Umbilical cord (tissue), 2 donors: ENCODE measurements at places on chromosomes 3 and 15. TPM values are rescaled to one million over a fixed set of nuclear protein-coding genes. Genes with fewer than 3 reads are reported as not detected.

Gene ADCY5
- total RNA-seq, result 48.2 TPM

Gene C15orf39
- total RNA-seq, result 3.6 TPM

Gene GPR160
- total RNA-seq, result 12.5 TPM

Gene GAP43
- 0.96 TPM for total RNA-seq

DNA sequence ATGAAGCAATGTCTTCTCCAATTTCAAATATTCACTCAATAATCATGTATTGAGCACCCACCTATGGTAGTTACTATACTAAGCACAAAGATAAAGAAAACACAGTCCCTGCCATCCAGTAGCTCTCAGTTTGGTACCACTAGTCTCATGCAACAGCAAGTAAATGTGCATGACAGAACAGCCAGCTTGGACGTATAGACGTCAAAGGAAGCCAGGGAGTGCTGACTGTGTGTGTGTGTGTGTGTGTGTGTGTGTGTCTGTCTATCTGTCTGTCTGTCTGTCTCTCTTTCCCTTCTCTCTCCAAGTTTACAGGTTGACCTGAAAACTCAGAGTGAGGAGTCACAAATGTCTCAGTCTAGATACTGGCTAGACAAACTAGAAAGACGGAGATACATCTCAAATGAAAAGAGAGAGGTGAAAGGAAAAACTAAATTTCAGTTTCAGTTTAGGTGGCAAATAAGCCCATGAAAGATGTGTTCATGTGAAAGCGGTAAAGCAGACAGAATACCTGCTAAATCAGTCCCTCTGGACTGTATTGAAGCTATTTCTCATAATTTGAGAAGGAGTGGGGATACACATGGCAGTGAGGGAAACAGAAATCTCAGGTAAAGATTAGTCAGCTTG lies 141.1 kb upstream of the PTPRG start:
- DNase-seq, result no peak

- DNase-seq, result no peak
Observed at GRCh38 chr3:32686713-32687112, 1.7 kb downstream of the CNOT10 start.

DNA sequence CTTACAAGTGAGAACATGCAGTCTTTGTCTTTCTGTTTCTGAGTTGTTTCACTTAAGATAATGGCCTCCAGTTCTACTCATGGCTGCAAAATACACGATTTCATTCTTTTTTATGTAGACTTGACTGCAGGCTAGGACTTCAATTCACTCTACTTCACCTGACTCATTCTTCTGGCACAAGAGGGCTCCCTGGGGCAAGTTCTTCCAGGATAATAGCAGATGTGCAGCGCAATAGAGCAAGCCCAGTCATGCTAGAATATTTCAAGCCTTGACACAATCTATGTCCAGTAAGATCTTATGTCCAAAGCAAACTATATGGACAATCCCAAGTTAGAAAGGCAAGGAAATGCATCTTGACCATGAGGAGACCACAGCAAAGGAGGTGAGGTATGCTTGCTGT lies 211.7 kb upstream of the GADL1 start:
- DNase-seq, result peak; percentile 15

GRCh38 chr3:22660606-22661005 lies 542.5 kb upstream of the UBE2E2 start:
- no peak for DNase-seq

DNA sequence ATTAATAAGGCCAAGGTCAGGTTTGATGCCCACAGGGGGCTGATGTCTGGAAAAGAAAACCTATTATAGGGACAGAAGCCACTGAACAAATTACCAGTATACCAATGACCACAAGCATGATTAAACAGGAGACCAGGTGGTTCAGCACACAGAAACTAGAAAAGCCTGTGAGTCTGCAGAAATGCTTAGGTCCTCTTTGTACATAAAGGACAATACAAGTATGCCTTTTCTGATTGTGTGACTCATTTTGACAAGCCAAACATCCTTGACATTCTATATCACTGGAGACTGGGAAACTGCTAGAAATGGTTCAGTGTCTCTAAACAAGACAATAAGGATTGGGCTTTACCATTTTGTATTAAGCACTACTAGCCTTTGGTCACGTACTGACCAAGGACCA lies 113.2 kb upstream of the MYO5C start:
- no peak for DNase-seq

DNA sequence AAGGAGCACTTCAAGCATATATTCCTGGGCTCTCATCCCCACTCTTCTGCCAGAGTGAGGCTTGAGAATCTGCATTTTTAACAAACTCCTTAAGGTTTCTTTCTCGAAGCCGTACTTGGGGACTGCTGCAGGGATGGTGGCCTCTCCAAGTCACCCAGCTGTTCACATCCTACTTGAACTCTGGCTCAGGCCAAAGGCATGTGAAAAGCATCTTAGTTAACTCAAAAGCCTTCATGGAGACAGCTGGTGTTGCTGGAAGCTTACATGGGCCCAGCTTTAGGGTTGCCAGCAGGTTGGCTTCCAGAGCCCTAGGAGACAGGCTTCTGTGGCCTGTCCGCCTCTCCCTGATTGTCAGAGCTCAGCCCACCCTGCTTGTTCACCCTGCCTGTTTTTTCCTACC lies 139.2 kb downstream of the THSD4 start:
- peak; percentile 39 for DNase-seq

DNA sequence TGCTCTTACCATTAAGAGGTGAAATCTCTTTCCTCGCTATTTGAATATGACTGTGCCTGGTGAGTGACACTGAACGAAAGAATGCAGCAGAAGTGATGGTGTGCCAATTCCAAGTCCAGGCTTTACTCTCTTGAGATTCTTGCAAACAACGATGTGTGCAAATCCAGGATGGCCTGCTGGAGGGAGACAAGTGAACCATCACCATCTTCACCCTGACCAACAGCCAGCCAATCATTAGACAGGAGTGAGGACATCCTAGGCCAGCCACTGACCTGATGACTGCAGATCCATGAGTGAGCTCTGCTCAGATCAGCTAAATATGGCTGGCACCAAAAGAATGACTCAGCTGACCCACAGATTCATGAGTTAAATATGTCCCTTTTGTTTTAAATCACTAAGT lies 878.0 kb downstream of the PDCD6IP start:
- no peak for DNase-seq

- DNase-seq, result no peak
Observed at GRCh38 chr3:99627062-99627826, 11.2 kb upstream of the COL8A1 start.

DNA sequence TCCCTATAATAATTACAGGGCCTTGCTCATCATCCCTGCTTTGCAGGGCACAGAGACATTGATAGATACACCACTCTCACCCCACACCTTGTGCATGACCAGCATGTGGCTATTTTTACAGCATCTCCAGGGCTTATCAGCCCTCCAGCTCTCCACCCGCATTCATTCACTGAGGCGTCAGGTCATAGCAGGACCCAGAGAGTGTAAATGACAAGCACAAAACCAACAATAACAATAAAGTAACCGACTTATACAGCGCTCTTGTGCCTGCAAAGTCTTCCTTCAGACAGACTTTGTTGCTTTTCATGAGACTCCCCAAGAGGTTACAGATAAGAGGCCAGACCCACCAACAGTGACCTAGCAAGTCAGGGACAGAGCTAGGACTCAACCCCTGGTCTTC lies 80.7 kb downstream of the TLE3 start:
- DNase-seq, result no peak

DNA sequence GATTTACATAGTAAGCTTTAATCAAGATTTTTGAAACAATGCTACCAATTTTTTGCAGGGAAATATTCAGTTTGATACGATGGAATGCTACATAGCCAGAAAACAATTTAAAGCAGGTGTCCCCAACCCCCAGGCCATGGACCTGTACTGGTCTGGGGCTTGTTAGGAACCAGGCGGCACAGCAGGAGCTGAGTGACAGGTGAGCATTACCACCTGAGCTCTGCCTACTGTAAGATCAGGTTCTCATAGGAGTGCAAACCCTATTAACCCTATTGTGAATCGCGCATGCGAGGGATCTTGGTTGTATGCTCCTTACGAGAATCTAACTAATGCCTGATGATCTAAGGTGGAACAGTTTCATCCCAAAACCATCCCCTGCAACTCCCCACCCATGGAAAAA lies 322.6 kb upstream of the NECTIN3 start:
- DNase-seq, result no peak

DNA sequence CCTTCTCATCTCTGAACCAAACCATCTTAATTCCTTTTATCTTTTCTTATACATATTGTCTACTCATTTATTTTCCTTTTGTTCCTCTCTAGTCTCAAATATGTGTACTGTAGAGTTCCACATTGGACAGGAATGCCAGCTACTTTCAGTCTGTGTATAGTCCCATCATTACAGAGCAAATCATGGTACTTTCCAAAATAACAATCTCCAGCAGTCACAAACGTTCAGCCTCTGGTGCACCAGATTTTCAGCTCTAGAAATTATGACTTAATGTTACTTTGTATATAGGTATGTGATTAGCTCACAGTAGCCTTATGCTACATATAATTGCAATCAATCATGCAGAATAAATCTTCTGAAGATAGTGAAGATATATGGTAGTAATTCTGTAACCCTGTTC lies 32.5 kb upstream of the TM4SF4 start:
- DNase-seq, result no peak

DNA sequence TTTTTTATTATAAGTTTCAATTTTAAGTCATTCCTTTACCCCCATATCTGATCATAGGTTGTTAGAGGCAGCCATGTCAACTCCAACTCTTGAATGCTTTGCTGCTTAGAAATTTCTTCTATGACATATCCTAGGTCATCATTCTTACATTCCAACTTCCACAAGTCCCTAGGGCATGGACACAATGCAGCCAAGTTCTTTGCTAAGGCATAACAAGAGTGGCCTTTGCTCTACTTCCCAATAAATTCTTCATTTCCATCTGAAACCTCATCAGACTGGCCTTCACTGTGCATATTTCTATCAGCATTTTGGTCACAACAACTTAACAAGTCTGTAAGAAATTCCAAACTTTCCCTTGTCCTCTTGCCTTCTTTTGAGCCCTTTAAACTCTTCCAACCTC lies 28.5 kb downstream of the TRIM42 start:
- DNase-seq, result no peak
